ENCODE measurements at places on chromosomes 3 and 15. TPM values are rescaled to one million over a fixed set of nuclear protein-coding genes. Genes with fewer than 3 reads are reported as not detected.

GRCh38 chr3:157225001-157225400, 65.1 kb upstream of the CCNL1 start:
- no peak for DNase-seq
- H3K4me3 ChIP-seq, result no peak overlapping the region
- H3K27ac ChIP-seq, result no peak overlapping the region
- no peaks in the 10 kb centered on the region for H3K36me3 ChIP-seq
- H3K4me1 ChIP-seq, result no peaks in the 10 kb centered on the region

GRCh38 chr3:79514069-79514468, 253.7 kb downstream of the ROBO1 start:
- H3K4me1 ChIP-seq, result no peaks in the 10 kb centered on the region
- no peaks in the 10 kb centered on the region for H3K36me3 ChIP-seq
- no peak overlapping the region for H3K27ac ChIP-seq
- H3K27me3 ChIP-seq, result no peaks in the 10 kb centered on the region
- DNase-seq, result no peak

- DNase-seq, result no peak
- H3K4me1 ChIP-seq, result peaks cover 42% of the 10 kb centered on the region
- peak overlapping the region; percentile 78 for H3K27ac ChIP-seq
- no peaks in the 10 kb centered on the region for H3K36me3 ChIP-seq
- no peak overlapping the region for H3K4me3 ChIP-seq
Observed at GRCh38 chr3:114418107-114418506, 124.3 kb downstream of the TIGIT start.

DNA sequence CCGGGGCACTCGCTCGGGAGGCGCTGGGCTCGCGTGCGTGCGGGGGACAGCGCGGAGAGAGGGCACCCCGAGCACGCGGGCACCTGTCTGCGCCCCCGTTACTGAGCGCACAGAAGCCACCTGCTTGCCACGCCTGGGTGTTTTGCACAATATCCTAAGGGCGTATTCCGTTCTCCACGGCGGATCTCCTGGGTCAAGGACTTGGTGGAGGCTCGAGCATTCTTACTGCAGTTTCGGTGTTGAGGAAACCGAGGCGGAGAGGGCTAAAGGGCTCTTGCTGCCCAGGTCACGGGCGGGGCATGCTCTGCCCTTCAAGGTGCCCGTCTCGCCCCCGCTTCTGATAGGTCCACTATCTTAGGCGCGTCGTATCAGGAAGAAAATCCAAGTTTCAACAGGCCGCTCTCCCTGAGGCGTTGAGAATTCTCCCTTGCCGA, 526 bp downstream of the GPD1L start:
- peaks cover 51% of the 10 kb centered on the region for H3K4me1 ChIP-seq
- DNase-seq, result peak; percentile 36
- H3K4me3 ChIP-seq, result peak overlapping the region; percentile 82
- no peaks in the 10 kb centered on the region for H3K36me3 ChIP-seq
- H3K27me3 ChIP-seq, result no peaks in the 10 kb centered on the region

DNA sequence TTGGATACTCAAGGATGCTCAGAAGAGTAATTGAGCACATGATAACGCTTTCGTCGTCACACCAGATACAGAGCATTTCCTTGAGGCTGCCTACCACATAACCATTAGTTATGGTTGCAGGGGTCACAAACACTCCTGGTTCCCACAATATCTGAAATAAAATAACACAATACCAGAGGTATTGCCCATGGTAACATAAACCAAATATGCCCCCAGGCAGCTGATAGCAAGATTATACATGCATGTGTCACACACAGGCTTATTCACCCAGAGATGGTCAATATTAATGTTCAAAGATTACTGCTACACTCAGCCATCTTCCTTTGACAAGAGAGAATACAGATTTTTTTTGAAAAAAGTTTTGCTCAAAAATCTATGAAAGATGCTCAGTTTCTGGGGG, 7.3 kb downstream of the RPL39L start:
- H3K27me3 ChIP-seq, result no peaks in the 10 kb centered on the region
- H3K27ac ChIP-seq, result no peak overlapping the region
- no peaks in the 10 kb centered on the region for H3K36me3 ChIP-seq
- no peak overlapping the region for H3K4me3 ChIP-seq

- DNase-seq, result no peak
- H3K27me3 ChIP-seq, result no peaks in the 10 kb centered on the region
- no peak overlapping the region for H3K4me3 ChIP-seq
- no peak overlapping the region for H3K27ac ChIP-seq
Observed at GRCh38 chr3:54932606-54933005, 4.7 kb upstream of the LRTM1 start.

FAM107A gene
- 144 TPM for total RNA-seq

TTC14 gene
- 9.2 TPM for total RNA-seq

IL17RB gene
- 1.00 TPM for total RNA-seq

HTR3D gene
- not detected for total RNA-seq

DNA sequence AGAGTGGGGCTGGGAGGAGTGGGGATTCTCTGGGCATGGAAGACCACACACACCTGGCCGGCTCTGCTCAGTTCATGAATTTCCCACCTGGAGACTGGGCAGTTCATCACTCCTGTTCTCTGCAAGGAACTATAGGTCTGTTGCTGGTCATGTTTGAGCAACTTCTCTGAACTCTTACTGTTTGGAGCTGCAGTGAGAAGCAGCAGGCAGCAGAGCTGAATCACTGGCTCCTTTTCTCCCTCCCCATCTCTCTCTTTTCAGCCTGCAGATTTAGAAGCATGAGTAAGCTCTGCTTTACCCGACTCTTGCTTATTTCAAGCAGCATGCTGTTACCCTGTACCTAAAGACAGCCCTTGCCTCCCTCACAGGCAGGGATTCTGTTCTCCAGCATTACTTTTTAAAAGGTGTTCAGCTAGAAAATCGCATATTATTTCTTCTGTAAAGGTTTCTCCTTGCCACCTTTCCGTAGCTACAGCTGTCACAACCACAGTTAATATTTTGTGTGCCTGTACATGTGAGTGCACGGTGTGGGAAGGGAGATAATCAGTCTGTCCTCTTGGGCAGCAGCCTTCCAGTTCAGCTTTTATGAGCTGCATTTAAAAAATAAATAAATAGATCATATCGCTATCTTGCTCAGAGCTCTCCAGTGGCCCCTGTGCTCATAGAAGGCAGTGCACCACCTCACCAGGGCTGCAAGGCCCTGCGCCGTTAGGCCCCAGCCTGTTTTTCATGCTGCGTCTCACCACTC, 131.6 kb downstream of the CHCHD6 start:
- H3K27ac ChIP-seq, result no peak overlapping the region
- no peak overlapping the region for H3K4me3 ChIP-seq
- DNase-seq, result no peak
- H3K36me3 ChIP-seq, result no peaks in the 10 kb centered on the region
- H3K4me1 ChIP-seq, result no peaks in the 10 kb centered on the region

- no peak for DNase-seq
- H3K27ac ChIP-seq, result peak overlapping the region; percentile 63
- no peaks in the 10 kb centered on the region for H3K36me3 ChIP-seq
- no peaks in the 10 kb centered on the region for H3K27me3 ChIP-seq
Observed at GRCh38 chr3:122572940-122573412, 4.5 kb upstream of the PARP15 start.

DNA sequence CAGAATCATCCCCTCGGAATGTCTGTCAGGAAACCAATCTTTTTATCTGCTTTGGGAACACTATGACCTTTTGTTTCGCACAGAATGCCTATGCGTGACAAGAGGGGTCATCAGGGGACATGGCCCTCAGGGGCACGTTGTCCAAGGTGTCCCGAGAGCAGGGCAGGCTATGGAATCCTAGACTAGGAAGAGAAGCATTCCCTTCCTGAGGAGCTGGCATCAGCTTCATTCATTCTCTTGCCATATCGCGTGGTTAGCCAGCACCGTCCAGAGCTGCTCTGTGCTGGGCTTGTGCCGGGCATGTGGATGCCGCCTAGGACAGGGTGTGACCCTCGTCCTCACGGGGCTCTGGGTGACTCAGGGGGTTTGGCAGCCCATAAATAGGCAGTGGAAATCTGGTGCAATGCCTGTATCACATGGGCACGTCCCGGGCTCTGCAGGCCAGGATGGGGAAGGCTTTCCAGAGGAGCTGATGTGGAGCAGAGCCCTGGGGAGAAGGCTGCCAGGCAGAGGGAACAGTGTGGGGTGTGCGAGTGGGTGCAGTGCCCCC, 117.8 kb downstream of the TMEM266 start:
- peak; percentile 88 for DNase-seq
- H3K27ac ChIP-seq, result no peak overlapping the region
- H3K4me1 ChIP-seq, result peaks cover 11% of the 10 kb centered on the region
- H3K36me3 ChIP-seq, result no peaks in the 10 kb centered on the region
- no peak overlapping the region for H3K4me3 ChIP-seq

ADAMTS17 gene
- total RNA-seq, result 1.2 TPM

DNA sequence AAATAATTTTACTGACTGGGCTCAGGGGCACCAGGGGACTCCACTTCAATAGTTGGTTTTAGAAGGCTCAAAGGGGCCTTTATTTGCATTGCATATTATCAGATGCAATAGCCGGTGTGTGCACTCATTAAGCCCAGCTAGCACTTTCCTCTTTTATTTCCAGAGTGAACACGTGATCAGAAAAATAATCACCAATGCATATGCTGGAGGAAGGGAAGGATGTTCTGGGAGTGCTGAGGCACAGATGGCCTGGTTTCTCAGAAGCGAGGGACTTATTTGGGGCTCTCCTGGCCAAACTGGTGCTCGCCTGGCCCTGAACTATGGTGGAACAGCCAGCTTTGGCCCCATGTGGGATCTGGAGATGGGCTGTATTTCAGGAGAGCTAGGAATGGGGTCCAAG, 60.4 kb upstream of the SEC13 start:
- no peak overlapping the region for H3K4me3 ChIP-seq
- H3K27ac ChIP-seq, result no peak overlapping the region
- peaks cover 4% of the 10 kb centered on the region for H3K4me1 ChIP-seq
- no peaks in the 10 kb centered on the region for H3K36me3 ChIP-seq

HRG gene
- not detected for total RNA-seq

SELENOT gene
- 62.7 TPM for total RNA-seq

DNA sequence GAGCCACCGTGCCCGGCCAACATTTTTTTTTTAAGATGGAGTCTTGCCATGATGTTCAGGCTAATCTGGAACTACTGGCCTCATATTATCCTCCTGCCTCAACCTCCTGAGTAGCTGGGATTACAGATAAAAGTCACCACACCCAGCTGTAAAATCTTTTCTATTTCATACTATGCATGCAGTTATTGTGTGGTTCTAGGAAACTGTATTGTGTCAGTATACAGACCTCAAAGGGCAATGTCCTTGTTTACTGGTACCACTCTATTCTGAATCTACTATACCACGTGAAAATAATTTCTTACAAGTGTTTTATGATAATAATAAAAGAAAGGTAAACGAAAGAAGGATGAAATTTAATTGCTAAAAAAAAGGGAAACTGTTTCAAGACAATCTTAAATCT, 123.5 kb upstream of the PTX3 start:
- no peaks in the 10 kb centered on the region for H3K4me1 ChIP-seq
- no peaks in the 10 kb centered on the region for H3K36me3 ChIP-seq
- no peaks in the 10 kb centered on the region for H3K27me3 ChIP-seq
- DNase-seq, result no peak
- H3K4me3 ChIP-seq, result no peak overlapping the region
- H3K27ac ChIP-seq, result no peak overlapping the region

DNA sequence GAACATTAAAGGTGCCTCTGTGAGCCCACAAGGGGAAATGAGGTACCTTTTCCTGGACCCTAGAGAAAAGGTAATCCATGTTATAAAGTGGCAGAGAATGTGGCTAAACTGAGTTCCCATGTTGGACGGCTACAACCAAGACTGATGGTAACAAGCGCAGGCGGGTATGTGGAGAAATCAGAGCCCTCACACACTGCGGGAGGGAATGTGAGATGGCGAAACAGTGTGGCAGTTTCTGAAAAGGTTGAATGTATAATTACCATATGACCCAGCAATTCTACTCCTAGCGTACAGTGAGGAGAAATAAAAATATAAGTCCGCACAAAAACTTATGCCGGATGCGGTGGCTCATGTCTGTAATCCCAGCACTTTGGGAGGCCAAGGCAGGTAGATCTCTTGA, 24.1 kb upstream of the SHISA5 start:
- no peaks in the 10 kb centered on the region for H3K27me3 ChIP-seq
- H3K4me1 ChIP-seq, result no peaks in the 10 kb centered on the region
- no peak overlapping the region for H3K4me3 ChIP-seq
- H3K36me3 ChIP-seq, result no peaks in the 10 kb centered on the region

- H3K4me1 ChIP-seq, result no peaks in the 10 kb centered on the region
- H3K27me3 ChIP-seq, result no peaks in the 10 kb centered on the region
- no peaks in the 10 kb centered on the region for H3K36me3 ChIP-seq
- no peak overlapping the region for H3K27ac ChIP-seq
- no peak overlapping the region for H3K4me3 ChIP-seq
Observed at GRCh38 chr3:13411186-13411860, 8.8 kb downstream of the NUP210 start.

GRCh38 chr3:174755833-174756829, 103.0 kb upstream of the NAALADL2 start:
- DNase-seq, result no peak
- no peaks in the 10 kb centered on the region for H3K27me3 ChIP-seq
- no peak overlapping the region for H3K4me3 ChIP-seq
- H3K4me1 ChIP-seq, result no peaks in the 10 kb centered on the region
- H3K36me3 ChIP-seq, result no peaks in the 10 kb centered on the region

BRK1 gene
- 87.1 TPM for total RNA-seq

GRCh38 chr15:66287461-66288057, 5.8 kb upstream of the DIS3L start:
- no peak overlapping the region for H3K27ac ChIP-seq
- no peaks in the 10 kb centered on the region for H3K4me1 ChIP-seq
- no peaks in the 10 kb centered on the region for H3K27me3 ChIP-seq
- no peaks in the 10 kb centered on the region for H3K36me3 ChIP-seq
- H3K4me3 ChIP-seq, result no peak overlapping the region

DNA sequence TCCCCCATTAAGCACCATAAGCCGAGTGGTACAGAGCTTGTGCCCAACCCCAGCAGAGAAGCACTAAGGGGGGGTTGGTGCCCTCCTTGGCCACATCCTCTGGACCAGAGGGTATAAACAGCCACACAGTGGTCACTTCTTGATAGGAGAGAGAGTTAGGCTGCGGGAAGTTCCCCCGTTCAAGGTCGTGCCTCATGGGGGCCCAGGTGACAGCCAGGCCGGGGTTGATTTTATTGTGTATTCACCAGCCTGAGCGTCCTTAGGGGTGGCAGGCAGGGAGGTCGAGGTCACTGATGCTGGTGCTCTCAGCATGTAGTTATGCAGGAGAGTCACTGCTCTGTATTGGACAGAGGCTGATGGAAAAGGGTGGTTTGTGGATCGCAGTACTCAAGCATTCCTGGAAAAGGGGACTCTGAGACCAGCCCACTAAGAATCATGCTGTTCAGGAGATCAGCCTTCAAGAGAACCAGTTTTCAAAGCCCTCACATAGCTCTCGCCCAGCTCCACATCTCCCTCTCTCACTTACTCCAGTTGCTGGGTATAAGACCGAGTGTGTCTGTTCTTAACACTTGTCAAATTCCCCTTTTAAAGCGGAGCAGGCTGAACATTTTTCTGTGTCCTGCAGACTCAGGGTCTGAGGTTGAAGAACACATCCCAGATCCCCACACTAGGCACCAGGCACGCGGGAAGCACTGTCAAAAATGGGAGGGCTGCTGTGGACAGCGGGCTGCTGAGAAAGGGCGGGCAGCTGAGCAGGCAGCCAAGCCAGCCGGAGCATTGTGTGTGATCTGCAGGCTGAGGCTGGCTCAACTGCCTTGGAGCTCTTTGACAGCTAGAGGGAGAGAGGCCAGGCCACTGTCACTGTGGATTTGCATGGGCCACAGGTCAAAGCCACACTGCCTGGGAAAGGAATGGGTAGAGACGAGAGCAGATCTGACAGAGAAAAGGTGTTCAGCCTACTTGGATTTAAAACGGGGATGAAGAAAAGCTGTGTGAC, 279.3 kb upstream of the LRRFIP2 start:
- H3K27me3 ChIP-seq, result no peaks in the 10 kb centered on the region
- peak; percentile 90 for DNase-seq
- no peaks in the 10 kb centered on the region for H3K36me3 ChIP-seq
- peaks cover 40% of the 10 kb centered on the region for H3K4me1 ChIP-seq
- H3K4me3 ChIP-seq, result peak overlapping the region; percentile 81
